ENCODE measurements at places on chromosomes 11 and 22. TPM values are rescaled to one million over a fixed set of nuclear protein-coding genes. Genes with fewer than 3 reads are reported as not detected.

DNA sequence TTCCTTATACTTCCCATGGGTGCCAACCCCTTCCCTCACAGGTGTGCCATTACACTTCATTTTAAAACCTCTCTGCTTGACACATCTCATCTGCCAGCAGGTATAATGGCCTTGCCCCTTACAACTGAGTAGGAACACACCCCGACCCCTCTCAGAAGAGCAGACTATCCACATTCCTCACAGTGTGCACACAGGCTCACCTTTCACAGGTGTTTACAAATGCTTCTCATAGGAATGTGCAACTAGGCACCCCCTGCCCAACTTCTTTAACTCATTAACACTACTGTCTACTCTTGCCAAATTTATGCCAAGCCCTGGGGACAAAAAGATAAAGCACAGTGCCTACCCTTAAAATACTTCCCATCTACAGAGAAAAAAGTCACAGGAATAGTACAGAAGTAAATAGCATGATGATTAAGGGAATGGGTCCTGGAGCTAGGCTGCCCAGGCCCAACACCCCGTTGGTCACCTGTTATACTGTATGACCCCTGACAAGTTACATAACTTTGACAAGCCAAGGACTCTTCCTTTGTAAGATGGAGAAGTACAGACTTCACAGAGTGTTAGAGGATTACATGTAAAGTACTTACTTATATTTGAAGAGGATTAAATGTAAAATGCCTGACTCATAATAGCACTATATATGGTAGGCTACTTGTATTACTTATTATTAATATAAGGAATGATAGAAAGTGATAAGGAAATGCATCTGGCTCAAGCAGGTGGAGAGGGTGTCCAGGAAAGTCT is 15.2 kb downstream of the TRIM3 start:
- DNase-seq: no peak

DNA sequence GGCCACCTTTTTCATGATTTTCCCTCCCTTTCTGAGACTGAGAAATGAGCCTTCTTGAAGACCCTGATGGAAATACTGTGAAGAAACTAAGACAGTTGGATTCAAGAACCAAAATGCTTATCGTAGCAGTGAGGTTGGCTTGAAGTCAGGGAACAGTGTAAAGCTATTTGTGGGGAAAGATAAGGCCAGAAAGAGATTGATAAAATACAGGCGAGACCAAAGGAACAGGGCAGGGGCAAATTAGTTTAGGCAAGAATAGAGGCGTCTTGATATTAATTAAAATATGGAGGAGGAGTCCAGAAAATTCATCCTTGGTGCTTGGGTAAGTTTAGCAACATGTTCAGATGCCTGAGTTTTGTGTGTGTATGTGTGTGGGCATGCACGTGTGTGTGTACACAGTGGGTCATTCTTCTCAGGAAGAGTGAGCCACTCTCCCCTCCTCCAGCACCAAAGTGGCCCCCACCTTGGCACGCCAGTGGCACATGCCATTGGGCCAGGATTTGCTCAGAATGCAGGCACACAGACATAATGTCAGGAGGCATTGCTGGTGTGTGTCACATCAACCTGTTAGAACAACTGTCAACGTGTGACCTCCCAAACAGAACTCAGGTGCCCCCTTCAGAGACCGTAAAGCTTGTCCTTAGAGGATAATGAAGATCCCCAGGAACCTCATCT is 3.9 kb upstream of the EHF start:
- DNase-seq: no peak

GRCh38 chr11:75499423-75500190 is 26.1 kb downstream of the GDPD5 start:
- DNase-seq: no peak

DNA sequence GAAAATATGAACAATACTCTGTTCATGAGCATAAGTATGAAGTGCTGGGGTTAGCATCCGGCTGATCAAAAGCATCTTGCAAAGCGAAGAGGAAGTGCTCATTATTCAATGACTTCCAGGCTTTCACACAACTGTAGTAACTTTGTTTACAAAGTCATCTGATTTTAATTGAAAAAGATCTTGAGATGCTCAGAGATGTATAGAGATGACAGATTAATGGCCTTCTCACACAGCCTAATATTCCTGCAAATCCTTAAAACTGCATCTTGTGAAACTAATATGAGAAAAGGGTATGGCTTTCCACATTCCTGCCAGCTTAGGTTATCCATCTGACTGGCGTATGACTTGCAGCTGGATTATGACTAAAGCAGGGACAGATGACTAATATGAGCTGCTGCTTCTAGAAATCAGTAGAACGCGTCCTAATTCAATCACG is 125.4 kb downstream of the CASP12 start:
- peak; percentile 36 for DNase-seq

DNA sequence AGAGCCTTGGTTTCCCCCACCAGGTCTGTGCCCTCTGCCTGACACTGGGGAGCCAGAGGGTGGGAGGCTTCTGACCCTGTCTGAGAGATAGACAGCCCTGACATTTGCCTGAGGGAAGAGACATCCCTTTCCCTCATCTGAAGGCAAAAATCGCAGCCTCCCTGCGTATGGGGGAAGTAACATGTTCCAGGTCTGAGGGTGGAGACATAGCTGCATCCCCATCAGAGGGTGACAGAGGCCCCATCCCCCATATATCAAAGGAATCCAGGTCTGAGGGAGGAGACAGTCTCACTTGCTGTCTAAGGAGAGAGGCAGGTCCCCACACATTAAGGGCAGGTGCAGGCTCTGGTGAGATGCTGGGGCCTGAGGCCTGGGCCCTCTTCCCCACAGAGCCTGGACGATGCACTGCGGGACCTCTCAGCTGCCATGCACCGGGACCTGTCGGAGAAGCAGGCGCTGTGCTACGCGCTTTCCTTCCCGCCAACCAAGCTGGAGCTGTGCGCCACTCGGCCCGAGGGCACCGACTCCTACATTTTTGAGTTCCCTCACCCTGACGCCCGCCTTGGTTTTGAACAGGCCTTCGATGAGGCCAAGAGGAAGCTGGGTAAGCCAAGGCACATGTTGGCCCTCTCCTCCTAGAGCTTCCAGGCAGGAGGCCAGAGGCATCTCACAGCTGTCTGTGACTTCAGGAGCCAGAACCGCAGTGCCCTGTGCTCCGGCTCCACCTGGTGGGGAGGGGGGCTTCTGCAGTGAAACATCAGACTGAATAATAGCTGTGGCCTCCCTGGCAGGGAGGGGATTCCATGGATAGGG is 16.1 kb upstream of the RELT start:
- peak; percentile 20 for DNase-seq

DNA sequence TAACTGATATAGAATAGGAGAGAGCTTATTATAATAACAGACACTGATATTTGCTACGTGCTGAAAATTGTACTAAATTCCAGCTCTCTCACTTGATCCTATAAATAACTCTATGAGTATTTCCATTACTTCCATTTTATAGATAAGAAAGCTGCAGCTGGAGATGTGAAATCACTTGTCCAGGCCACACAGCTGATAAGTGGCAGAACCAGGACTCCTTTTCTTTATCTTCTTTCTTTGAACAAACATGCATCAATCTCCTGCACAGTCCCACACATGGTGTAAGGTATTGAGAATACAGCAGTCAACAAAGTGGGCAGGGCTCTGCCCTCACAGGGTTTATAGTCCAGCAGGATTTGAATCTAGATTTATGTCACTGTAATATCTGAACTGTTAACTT is 652.1 kb downstream of the NELL1 start:
- DNase-seq: no peak

DNA sequence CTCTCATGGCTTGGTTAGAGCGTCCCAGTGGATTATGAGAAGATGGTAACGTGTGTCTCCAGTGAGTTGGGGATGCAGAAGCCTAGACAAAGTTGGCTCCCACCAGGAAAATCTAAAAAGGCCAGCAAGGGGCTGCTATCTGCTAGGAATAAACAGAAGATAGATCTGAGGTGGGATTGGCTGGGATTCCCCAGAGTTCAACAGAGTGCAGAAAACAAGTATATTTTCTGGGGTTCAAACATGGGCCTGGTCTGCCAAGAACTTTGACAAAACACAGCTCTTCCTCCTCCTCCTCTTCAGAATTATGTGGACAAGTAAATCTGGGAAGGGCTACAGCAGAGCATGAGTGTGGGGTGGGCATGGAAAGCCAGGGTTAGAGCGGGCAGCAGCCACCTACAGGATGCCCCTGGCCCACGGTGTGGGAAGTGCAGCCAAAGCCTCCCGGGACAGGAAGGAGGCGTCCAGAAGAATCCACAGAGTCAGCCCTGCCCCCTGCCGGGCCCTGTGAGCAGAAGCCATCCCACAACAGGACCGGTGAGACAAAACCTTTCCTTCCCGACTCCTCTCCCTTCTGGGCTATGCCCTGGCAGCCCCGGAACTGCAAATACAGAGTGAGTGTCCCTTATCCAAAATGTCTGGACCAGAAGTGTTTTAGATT is 67.1 kb downstream of the CD82 start:
- peak; percentile 39 for DNase-seq

EFCAB6 gene
- polyA plus RNA-seq: 0.77 TPM

FIBIN gene
- not detected for polyA plus RNA-seq

IFT27 gene
- polyA plus RNA-seq: 16.1 TPM
